ENCODE measurements at places on chromosomes 4 and X.

DNA sequence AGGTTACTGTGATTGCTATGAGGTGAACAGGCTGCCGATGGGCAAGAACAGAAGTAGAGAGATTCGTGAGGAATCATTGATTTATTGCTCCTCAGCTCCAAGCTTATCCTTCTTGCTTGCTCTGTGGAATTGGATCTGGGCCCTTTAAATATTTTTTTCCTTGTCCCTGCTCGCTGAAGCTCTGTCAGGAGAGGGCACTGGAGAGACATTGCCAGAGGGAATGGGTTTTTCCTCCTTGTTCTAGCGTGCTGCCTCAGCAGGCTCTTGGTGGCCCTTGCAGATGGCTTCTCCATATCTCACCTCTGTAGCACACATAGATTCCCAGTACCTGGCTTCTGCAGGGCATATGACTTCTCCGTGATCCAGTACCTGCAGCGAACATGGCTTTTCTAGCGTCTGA is 67.4 kb downstream of the CNGA2 start:
- peak; percentile 3 for DNase-seq

DNA sequence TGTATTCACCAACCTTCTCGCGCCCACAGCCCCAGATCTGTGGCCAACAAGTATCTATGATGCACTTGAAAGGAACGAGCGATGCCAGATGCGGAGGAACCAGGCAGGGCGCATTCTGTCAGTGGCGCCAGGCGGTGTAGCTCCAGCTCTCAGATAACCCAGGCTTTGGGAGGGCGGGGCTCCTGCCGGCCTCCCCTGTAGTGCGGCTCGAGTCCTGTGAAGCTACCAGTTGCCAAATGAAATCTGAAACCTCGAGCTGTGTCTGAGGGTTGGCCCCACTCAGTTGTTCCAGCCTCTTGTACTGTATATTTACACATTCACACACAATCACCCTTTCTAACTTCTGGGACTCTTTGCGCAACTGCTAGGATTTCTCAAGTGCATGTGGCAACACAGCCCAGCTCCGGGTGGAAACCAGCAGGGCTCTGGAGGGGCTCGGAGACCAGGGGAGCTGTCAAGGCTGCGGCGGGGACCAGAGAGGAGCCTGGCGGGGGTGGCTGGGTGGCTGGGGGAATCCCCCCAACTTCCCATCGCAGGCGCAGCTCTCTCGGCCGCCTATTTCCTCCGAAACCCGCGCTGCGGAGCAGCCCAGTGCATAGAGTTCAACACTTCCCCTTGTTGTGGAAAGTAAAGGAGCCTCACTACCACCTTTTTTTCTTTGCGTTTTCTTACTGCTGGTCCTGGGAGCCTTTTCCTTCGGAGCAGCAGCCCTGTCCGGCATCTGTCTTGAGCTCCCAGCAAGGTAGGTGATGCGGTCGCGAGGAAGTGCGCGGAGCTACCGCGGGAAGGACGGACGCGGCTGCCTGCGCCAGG is at the start of gene ARHGAP24:
Gene ARHGAP24 (plus strand): TSS at position 333 of the 813 bp plus-strand sequence.
- DNase-seq = peak; percentile 76

DNA sequence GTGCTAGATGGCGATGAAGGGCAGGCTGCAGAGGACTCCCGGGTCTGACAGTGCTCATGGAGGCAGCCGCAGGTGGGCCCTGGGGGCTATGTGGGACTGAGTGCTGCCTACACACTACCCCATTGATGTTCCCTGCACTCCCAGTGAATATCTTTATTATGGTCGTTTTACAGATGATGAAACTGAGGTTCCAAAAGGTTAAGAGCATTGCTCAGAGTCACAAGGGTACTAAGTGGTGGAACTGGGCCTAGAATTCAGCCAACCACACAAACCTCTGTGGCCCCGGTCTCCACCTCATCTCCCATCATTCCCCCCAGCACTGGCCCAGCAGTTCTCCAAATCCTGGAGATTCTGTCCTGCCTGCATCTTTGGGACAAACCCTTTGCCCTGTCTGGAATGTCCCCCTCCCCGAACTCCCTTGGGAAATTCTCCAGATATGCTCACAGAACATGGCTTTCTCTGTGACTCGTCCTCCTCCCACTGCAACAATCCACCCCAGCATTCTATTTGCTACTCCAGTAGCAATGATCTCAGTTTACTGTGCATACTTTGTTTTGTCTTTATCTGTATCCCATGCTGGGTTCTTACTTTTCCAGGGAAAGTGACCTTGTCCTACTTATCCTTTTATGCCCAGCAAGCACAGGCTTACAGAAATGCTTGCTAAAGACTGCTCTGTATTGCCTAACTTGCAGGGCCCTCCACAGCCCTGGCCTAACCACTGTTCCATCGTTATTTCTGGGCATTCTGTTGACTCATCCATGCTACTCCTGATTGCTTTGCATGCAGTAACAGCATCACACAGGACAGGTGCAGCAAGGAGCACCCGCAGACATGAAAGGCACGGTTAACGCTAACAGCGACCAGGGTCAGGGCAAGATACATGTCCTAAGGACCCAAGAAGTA is 14.0 kb downstream of the PNMA6F start:
- no peak for DNase-seq

- no peak for DNase-seq
These were observed 156.9 kb downstream of the APBB2 start for GRCh38 chr4:41057467-41057866.

- DNase-seq = no peak
These were observed 692.5 kb downstream of the C4orf33 start for GRCh38 chr4:129788486-129788885.

GRCh38 chrX:125326599-125326998 is 6.9 kb downstream of the TEX13C start:
- no peak for DNase-seq

- no peak for DNase-seq
These were observed 77.0 kb upstream of the STX18 start for GRCh38 chr4:4618847-4619246.

GRCh38 chr4:147207911-147208310 is 262.2 kb upstream of the TTC29 start:
- no peak for DNase-seq

DNA sequence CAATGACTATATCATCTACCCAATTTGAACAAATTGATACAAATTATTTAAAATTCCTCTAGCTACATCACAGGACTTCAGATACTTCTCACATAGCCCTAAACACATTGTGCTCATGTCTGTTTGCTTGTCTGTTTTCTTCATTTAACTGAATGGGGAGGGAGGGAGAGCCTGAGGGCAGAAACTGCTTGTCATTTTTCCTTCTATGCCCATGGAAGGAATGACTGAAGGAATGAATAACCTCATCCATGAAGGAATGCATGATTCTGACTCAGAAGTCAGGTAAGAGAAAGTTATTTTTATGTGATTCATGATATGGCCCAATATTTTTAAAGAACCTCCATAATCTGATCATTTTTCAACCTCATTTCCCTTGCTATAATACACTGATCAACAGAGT is 418.0 kb upstream of the PITX2 start:
- DNase-seq = no peak

DNA sequence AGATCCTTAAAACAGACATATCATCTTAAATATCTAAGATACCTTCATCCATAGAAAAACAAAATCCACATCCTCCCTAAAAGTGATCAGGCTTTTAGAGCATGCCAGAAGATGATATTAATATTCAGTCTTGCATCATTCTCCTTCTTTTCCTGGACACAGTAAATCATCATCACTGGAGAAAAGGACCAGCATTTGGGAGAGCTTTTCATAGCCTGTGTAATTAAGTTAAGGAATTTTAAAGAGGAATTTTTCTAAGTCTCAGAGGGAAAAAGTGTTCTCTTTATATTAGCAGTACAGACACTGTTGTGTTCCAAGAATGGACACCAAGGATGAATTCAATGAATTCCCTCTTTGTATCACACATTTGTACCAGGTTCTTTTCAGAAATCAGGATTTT is 696 bp downstream of the SCRG1 start:
- DNase-seq = no peak

DNA sequence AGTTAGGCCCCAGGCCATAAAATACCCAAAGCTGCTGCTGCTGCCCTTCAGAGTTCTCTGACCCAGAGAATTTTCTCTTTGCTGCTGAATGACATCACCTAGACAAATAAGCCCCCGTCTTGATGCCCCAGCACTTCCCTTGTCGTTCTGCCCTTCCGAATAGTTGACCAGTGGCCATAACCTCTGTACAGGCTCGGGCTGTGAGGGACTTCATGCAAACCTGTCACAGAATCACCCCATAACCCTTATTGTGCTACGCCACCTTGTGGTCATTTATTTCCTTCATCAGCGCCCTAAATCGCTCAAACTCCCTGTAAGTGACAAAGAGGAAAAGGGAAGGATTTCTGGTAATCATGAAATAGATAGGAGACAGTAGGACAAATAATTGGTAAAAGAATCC is 18.8 kb downstream of the SPACA5 start:
- peak; percentile 73 for DNase-seq

DNA sequence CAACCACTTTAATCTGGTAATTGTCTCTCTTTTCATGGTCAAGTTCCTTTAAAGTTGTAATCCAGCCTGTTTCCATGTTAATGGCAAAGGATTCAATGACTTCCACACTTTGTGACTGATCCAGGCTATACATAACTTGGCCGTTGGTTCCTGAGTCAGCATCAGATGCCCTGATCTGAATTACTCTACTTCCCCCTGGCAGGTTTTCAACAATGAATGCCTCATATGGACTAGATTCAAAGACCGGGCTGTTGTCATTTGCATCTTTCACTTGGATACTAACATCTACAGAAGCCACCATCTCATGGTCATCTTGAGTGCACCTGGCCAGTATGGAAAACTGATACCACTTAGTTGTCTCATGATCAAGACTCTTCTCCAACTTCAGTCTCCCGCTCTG is 62.6 kb upstream of the MTNR1A start:
- DNase-seq = no peak

DNA sequence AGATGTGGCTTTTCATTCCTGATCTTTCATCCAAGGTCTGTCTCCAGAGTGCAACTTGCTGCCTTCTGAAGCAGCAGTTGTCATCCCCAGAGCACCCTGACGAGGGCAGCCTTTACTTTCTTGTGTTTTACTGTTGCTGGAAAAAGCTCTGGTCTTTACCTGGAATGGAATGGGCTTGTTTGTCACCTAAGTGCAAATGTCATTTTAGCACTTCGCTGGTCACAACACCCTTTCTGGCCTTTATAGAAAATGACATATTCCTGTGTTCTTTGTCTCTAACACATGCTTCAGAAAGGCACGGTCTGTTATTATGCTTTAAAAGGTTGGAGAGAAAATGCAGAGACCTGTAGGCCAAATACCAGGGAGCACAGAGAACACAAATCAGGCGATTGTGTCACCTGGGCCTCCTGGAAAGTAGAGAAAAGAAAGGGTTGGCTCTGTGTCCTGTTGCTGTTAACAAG is 332.7 kb upstream of the IGFBP7 start:
- DNase-seq = peak; percentile 44

DNA sequence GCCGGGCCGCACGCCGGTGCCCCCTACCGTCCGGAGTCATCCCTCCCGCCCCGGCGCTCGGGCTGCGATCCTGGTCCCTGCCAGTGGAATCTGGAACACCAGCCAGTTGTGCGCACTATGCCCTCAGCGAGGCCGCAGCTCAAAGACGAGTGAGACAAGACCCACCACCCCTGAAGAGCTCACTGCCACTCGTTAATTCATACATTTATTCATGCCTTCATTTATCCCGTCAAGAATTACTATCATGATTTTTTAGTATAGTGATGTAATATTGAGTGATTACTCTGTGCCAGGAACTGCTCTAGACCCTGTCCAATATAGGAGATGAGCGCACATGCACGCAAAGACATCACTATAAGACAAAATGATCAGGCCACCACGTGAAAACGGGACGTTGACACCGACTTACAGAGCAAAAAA is 247 bp upstream of the PPA2 start:
- DNase-seq = peak; percentile 96

DNA sequence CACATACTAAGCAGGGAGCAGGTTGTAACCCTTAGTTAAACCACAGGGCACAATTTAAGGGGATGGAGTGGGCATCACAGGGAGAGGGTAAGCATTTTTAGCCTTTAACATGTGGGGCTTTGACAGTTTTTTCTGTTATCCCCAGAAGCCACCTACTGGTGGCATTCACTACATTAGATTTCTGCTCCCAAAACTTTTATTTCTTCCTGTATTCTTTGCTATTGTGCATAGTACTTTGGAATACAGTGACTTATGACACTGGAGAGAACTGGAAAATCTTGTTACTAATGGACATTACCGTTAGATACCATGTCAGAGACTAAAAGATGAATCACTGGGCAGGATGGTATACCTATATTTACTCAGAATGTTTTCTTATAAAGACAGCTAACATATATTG is 7.3 kb downstream of the TRIM75 start:
- DNase-seq = no peak

DNA sequence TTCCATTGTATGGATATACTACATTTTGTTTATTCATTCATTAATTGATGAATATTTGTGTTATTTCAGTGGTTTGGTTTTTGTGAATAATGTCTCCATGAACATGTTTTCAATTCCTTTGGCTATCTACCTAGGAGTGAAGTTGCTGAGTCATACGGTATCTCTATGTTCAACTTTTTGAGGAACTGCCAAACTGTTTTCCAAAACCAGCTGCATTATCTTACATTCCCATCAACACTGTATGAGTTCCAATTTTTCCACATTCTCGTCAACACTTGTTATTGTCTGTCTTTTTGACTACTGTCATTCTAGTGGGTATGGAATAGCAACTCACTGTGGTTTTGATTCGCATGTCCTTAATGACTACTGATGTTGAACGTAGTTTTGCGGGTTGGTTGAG is 388.6 kb upstream of the MAGEB2 start:
- no peak for DNase-seq

- no peak for DNase-seq
These were observed 564.4 kb downstream of the TMA16 start for GRCh38 chr4:164058776-164059445.

GRCh38 chrX:136453114-136453513 is 34.6 kb upstream of the BRS3 start:
- DNase-seq = no peak

GRCh38 chr4:8120501-8120900 is 38.1 kb downstream of the ABLIM2 start:
- DNase-seq = no peak

DNA sequence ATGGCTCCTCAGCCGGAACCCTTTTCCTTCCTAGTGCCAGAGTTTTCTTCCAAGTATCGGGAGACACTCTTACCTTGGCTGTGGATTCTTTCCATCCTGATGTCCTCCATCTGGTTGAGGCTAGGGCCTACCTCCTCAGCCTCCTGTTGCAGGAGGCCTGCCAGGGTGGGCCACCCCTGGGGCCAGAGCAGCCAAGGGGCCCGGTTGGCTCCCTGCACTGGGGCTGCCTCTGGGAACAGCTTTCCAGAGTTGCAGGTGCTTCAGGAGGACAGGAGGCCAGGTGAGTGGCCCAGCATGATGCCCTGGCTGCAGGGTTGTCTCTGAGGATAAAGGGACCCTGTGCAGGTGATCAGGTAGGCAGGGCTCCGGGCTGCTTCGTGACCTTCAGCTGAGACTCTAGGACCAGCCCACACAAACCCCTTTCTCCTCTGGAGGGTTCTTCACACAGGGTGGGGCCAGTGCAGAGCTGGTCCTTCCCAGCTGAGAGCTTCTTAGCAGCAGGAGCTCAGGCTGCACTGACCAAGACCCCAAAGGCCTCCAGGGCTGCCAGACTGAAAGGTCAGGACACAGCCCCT is 5.3 kb upstream of the GPR78 start:
- DNase-seq = no peak

GRCh38 chr4:153790962-153791551 is 2.2 kb upstream of the SFRP2 start:
- no peak for DNase-seq

- DNase-seq = no peak
These were observed 150.9 kb downstream of the SHOX start for GRCh38 chrX:781224-782204.

GRCh38 chr4:140286456-140286855 is 87.0 kb upstream of the SCOC start:
- DNase-seq = no peak
